ENCODE measurements at places on chromosomes 7 and 10. TPM values are rescaled to one million over a fixed set of nuclear protein-coding genes. Genes with fewer than 3 reads are reported as not detected.

DNA sequence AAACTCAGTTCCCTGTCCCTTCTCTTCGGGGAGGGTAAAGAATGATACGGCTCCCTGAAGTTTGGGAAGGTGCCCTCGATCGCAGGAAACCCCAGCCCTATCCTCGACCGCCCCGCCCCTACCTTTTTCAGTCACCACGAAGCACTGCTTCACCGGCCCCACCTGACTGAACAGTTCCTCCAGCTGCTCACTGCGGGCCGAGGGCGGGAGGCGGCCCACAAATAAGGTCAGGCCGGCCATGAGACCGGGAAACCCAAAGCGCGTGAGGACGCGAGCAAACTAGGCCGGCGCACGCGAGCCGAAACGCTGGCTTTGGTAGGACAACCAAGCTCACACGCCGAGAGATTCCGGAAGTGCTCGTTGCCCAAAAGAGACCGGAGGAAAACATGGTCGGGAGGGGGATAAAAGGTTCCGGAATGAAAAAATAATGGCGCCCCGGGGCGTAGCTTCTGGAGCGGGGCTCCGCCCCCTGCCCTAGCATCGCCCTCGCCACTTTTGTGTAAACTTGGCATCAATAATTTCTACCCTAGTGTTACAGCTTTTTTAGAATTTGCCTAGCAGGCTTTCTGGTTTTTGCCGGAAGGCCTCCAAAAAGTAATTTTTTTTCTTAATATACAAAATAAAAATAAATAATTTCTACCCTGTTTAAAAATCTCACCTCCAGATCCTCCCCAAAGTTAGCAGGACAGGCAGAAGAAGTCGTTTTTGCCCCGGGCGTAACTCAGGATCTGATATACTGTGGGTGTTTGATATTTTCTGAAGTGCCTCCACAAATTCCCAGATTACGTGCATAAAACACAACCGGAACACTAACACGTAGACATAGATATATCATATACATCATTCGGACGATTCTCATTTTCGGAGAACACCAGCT is at the start of gene RBM28:
TSS of gene RBM28 (minus strand) at position 355 of the 877 bp plus-strand sequence. CDS start at position 240, 115 bp downstream.
- DNase-seq: peak; percentile 90

DNA sequence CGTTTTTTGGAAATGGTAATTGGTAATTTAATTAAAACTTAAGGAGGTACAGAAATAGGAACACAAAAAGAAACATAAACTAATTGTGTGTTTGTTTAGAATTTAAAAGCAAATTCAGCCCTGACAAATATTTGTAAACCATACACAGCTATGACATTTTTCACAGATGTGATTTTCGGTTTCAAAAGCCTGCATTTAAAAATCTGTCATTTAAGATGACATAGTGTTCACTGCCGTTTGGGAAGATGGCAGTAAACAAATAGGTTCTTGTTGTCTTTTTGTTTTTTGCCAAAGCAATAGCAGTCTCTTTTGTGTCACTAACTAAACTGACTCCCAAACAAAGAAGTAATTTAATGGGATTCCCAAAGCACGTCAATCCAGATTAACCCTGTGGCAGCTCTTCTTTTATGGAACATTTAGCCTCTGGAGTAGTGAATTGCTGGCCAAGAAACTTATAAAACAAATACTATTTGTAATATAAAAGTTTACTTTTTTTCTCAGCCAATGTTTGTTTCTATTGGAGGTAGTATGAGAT is 697.6 kb downstream of the PHTF2 start:
- DNase-seq: no peak

GRCh38 chr10:99573790-99574189 is 41.0 kb downstream of the NKX2-3 start:
- no peak for DNase-seq

VAX1 gene
- not detected for total RNA-seq

ADARB2 gene
- total RNA-seq: 0.30 TPM

All from activated CD4-positive, alpha-beta T cell treated with anti-CD3 and anti-CD28 coated beads, Interleukin-2, amount 10 ng/mL, durations not matched to agents 7 days and 5 days (primary cell).